Inflammatory macrophage treated with lipopolysaccharide for 4 hours (primary cell): ENCODE measurements at places on chromosomes 1 and 21.
A peak's percentile ranks its signal among the peaks of the same experiment; 100 is the strongest.

- no peak for DNase-seq
Observed at GRCh38 chr1:160823296-160823695, 27.3 kb downstream of the LY9 start.

- DNase-seq = peak; percentile 42
Observed at GRCh38 chr1:46547481-46548383, 3.7 kb downstream of the KNCN start.

- DNase-seq = no peak
Observed at GRCh38 chr1:182952677-182953444, at the start of gene SHCBP1L. TSS of gene SHCBP1L (minus strand) at chr1:182953166. CDS start at chr1:182953133, 33 bp downstream.

DNA sequence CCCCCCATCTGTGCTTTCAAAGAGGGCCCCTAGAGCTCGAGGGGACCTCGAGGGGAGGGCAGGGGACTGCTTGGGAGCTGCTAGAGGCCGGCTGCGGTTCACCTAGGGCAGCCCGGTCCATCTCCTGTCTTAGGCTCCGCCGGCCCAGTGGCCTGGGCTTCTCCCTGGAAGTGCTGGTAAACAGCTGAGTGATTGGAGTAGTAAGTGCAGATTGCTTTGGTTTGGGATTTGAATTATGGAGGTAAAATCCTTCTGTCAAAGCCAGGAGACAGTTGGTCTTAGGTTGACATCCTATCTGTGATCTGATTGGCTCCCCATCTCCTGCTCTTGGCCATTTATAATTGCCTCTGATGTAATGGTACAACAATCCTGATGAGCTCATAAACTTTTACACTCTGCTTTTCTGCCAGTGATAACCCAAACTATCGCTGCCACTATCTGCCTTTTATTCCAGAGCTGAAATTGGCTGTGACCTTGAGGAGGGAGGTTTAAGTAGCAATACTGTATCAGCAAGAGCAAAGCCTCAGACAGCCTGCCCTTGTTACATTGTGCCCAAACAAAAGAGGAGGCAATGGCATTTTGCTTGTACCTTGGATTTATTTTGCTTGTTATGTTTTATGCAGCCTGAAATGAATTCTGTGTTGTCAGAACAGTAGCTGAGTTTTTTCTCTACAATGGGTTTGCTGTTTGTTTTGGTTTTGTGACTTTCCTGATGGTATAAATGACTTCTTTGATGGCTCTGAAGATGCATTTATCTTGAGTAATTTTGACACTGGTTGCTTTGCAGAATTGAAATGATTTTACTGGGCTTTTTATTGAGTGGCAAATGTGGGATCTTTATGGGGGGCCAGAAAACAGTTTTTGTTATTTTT is 2.4 kb downstream of the ARID1A start:
- DNase-seq = peak; percentile 86

- DNase-seq = no peak
Observed at GRCh38 chr1:156400191-156400935, 31.4 kb downstream of the RHBG start.

- DNase-seq = no peak
Observed at GRCh38 chr1:228794173-228794572, 58.9 kb downstream of the RHOU start.

GRCh38 chr1:70979313-70979712 is 68.3 kb downstream of the PTGER3 start:
- DNase-seq = no peak

DNA sequence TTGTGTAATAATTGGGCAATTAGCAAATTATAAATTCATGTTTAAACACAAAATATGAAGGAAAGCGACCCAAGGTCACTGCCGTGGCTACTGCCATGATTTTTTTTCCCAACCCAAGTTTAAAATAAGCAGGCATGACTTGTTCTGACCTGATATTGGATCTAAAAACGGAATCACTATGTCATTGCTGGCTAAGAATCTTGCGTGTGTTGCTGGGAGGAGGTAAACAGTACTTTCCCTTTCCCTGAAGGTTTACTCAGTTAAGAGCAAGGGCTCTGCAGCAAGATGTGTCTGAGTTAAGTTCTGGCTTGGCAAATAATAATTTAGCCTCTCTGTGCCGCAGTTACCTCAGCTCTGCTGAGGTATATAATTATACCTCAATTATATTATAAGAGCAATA is 125.7 kb upstream of the L1TD1 start:
- no peak for DNase-seq

- DNase-seq = no peak
Observed at GRCh38 chr1:66571789-66572188, 37.8 kb downstream of the SGIP1 start.
